ENCODE measurements at places on chromosomes 5 and 9. TPM values are rescaled to one million over a fixed set of nuclear protein-coding genes. Genes with fewer than 3 reads are reported as not detected.
A peak's percentile ranks its signal among the peaks of the same experiment; 100 is the strongest.

DNA sequence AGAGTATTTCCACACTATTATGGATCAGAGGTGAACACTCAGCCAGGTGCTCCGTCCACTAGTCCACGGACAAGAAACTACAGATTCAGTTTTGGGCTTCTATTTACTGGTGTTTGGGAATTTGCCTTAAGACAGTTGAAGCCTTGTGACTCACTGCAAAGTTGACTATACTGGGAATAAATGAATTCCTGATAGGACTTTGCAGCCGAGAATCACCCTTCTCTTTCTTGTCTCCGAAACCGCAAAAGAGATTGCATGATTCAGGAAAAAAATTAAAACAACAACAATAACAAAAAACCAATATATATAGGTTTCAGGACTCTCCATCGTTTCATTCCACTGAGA is 716 bp downstream of the TMEM171 start:
- DNase-seq = no peak

DNA sequence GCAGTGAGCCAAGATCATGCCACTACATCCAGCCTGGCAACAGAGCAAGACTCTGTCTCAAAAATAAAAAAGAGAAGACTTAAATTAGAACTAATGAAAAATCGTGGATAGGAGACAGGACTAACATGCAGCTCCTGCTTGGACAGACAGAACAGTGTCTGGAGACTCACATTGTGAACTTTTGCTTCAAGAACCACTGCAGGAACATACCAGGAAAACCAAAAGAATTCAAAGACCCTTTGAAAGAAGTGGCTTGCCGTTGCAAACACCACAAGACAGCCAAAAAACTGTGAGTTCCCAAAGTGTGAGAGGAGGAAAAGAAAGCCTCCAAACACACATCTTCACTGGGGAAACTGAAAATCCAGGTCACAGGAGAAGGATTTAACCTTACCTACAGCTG is 48.8 kb upstream of the SNAPC3 start:
- DNase-seq = no peak

GRCh38 chr9:35353731-35354365 is 136.1 kb upstream of the RUSC2 start:
- DNase-seq = no peak

The C5orf58 gene
- not detected for total RNA-seq

DNA sequence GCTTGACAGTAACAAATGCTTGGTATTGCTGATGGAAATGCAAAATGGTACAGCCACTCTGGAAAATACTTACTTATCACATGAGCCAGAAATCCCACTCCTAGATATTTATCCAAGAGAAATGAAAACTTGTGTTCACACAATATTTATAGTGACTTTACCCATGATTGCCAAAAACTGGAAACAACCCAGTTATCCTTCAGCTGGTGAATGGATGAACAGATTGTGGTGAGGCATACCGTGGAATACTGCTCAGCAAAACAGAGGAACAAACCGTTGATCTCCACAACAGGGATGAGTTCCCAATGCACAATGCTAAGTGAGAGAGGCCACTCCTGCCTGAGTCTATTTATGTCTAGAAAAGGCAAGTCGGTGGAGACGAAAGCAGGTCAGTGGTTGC is 40.5 kb upstream of the LRRC14B start:
- no peak for DNase-seq

The FBXO38 gene
- total RNA-seq = 51.1 TPM

The PCDHGA11 gene
- total RNA-seq = 7.1 TPM

DNA sequence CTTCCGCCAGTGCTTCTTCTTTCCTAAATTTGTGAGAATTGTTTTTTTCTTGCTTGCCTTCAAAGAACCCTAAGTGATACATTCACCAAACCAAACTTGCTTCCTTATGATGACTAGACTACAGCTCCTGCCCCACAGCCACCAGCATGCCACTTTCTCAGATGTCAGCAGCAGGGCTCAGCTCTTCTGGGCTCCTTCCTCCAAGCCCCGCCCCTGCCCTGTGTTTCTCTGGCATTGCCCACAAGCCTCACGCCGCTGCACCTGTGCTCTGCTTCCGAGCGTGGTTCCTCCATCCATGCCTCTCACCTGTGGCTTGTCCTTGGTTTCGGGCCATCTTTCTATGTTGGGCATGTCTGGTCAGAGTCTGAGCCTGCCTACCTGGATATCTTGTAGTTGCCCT is 10.6 kb downstream of the UNC5A start:
- DNase-seq = no peak

GRCh38 chr5:119354537-119355243 is 1.1 kb upstream of the TNFAIP8 start:
- DNase-seq = no peak

The UBQLN1 gene
- total RNA-seq = 80.0 TPM

DNA sequence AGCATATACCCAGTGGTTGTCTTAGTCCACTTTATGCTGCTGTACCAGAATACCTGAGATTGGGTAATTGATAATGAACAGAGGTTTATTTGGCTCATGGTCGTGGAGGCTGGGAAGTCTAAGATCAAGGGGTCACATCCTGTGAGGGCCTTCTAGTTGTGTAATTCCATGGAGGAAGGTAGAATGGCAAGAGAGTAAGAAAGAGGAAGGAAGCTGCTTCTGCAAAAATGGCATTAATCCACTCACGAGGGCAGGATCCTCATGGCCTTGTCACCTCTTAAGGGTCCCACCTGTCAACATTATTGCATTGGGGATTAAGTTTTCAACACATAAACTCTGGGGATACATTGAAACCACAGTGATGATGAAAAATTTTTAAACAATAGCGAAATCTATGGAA is 17.0 kb downstream of the BTNL8 start:
- DNase-seq = no peak

DNA sequence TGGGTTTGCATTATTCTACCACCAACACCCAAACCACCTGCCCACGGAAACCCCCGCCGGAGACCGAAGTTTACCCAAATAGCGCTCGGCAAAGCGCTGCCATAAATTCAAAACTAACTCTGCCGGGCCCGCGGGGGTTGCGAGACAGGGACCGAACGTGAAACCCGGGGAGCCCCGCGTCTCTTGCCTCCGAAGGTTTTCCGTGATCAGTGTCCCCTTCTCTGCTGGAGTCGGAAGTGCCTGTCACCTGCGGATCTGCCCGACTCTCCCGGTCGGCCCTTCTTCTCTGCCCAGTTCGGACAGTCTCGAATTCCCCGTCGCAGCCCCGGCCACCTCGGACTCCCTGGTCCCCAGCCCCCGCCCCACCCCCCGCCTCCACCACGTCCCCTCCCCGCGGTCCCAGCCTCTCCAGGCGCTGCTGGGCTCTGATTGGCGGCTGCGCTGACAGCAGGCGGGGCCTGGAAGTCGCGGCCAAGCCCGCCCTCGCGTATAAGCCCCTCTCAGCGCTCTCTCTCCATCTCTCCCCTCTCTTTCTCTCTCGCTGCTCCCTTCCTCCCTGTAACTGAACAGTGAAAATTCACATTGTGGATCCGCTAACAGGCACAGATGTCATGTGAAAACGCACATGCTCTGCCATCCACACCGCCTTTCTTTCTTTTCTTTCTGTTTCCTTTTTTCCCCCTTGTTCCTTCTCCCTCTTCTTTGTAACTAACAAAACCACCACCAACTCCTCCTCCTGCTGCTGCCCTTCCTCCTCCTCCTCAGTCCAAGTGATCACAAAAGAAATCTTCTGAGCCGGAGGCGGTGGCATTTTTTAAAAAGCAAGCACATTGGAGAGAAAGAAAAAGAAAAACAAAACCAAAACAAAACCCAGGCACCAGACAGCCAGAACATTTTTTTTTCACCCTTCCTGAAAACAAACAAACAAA is at the start of gene RORB:
TSS of gene RORB (plus strand) at position 517 of the 929 bp plus-strand sequence. CDS start 642 bp downstream, outside the sequence.
- peak; percentile 84 for DNase-seq
